ENCODE measurements at places on chromosomes 1 and 21.

GRCh38 chr1:235648954-235649367 is 623 bp downstream of the GNG4 start:
- DNase-seq: no peak

- no peak for DNase-seq
These were observed 101.0 kb downstream of the MRPL39 start for GRCh38 chr21:25506261-25506660.

DNA sequence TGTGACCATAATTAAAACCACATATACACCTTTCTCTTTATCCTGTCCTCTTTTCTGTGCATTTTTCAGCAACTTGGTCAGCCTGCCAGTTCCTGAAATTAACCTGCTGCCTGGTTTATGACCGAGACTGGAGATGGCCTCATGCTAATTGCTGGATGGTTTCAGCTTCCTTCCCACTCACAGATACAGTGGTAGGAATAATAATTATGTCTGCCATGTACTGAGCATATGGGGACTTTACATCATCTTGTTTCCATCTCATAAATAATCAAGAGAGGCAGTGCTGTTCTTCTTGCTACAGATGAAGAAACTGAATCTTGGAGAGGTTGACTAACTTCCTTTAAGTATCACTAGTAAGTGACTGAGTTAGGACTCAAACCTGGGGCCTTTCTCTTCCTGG is 148.2 kb downstream of the NOS1AP start:
- DNase-seq: no peak

GRCh38 chr1:41349361-41350054 is 11.7 kb upstream of the FOXO6 start:
- DNase-seq: peak; percentile 34

DNA sequence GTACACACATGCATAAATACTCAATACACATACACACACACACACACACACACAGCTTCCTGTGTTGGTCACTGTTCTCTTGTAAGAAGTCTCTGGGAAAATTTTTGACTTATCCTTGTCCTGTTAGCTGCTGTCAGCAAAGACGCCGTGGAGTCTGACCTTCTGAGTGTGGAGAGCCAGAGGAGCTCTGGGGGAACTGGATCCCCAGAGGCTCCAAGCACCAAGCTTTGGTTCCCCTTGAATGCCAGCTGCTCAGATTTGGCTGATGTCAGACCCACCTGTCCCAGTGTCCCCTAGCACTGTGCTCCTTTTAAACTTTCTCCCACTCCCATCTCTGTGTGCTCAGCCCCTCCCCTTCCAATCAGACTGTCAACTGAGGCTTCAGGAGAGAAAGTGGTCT is 319.1 kb downstream of the CAMTA1 start:
- DNase-seq: no peak

GRCh38 chr1:30363031-30363430 is 360.4 kb downstream of the MATN1 start:
- DNase-seq: no peak

DNA sequence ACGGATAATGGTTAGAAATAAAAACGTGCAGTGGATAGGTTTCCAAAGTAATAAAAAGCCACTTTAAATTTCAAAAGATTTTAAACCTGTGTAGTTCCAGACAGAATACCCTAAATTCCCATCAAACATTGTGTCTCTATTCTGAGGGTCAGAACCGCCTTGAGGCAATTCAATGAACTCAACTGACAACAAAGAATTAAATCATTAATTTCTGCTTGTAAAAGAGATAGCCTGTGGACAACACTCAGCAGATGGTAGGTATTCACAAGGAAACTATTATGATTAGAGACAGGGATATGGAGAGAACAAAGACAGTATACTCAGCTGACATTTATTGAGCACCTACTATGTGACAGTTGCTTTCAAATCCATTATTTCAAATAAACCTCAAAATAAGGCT is 35.1 kb upstream of the JUN start:
- no peak for DNase-seq

GRCh38 chr1:114040273-114041015 is 61.2 kb downstream of the OLFML3 start:
- no peak for DNase-seq

DNA sequence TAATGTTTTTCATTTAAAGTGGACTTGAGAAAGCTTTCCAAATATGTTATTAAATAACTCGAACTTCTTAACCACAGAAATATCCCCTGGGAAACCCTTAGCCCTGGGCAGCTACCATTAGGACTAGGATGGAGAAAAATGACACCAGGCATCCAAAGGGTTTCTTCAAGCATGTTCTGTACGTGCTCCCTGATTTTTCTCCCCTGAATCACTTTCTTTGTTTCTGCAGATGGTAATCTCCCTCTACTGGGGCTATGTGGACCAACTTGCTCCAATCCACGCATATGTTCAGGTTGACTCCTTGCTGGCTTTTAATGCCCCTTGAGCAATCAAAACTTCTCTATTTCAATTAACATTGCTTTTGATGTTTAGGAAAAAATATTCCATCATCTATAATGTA is 312.7 kb upstream of the C1orf87 start:
- no peak for DNase-seq

- DNase-seq: no peak
These were observed 489 bp downstream of the TNNI1 start for GRCh38 chr1:201421041-201421440.

DNA sequence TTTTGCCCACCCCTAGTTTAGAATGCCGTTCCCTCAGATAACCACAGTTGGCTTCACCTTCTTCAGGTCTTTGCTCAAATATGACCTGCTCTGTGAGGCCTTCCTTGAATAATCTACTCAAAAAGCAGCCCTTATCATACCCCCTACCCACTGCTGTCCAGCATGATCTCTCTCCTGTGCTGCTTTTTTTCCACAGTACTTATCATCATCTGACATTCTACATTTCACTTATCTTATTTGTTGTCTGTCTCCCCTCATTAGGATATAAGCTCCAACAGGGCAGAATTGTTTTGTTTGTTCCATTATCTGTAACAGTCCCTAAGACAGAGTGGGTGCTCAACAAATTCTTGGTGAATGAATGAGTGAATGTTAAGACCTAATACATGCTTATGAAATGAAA is 18.1 kb downstream of the USP24 start:
- DNase-seq: no peak

- no peak for DNase-seq
These were observed 14.2 kb upstream of the GNG12 start for GRCh38 chr1:67847466-67847865.

DNA sequence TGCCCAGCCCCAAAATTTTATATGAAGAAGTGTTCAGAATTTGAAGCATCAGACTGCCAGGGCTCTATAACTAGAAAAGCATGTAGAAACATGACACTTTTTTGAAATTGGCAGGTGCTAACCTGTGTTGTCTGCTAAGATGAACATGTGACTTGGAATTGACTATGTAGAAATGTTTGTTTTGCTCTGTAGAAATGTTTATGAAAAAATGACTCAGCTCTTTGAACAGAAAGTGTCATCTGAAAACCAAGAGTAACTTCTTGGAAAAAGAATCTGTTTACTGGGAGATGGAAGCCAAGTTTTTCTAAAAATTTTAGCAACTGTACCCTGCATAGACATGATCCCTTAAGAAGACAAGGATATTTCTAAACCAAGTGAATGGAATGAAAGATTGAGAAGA is 59.2 kb downstream of the LHX9 start:
- no peak for DNase-seq

DNA sequence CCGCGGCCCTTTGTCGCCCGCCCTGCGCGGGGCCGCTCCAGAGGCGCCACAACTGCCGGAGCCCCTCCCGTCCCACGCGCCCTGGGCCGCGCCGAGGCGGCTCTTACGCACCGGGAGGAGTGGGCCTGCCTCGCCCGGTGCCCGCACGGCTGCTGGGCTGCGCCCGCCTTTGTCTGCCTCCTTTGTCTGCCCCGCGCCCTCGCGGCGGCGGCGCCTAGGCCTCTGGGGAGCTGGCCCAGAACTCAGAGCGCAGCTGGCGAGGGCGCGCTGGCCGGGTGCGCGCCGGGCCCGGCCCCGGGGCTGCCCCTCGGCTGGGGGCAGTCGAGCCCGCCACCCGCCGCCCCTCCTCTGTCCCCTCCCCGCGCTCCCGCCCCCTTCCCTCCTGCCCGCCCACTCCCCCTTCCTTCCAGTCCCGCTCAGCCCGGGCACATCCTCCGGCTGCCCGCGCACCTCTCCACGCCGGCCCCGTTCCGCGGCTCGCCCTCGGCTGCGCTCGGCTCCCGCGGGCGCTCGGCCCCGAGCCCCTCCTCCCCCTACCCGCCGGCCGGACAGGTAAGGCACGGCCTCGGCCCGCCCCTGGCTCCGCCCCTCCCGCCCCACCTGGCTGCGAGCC is at the start of gene DRAXIN:
Gene DRAXIN, plus strand, starts transcription at position 409 of the 613 bp plus-strand sequence. CDS start 14,549 bp downstream, outside the sequence.
- DNase-seq: no peak

GRCh38 chr1:14371771-14372497 is 226.6 kb upstream of the KAZN start:
- no peak for DNase-seq

GRCh38 chr21:17003258-17003615 is 509.6 kb upstream of the CXADR start:
- DNase-seq: no peak

- DNase-seq: no peak
These were observed 44.9 kb upstream of the TNFSF18 start for GRCh38 chr1:173095632-173096031.

- DNase-seq: no peak
These were observed 37.1 kb upstream of the CD55 start for GRCh38 chr1:207284209-207284897.

- no peak for DNase-seq
These were observed 77.5 kb downstream of the DNTTIP2 start for GRCh38 chr1:93801471-93801870.

DNA sequence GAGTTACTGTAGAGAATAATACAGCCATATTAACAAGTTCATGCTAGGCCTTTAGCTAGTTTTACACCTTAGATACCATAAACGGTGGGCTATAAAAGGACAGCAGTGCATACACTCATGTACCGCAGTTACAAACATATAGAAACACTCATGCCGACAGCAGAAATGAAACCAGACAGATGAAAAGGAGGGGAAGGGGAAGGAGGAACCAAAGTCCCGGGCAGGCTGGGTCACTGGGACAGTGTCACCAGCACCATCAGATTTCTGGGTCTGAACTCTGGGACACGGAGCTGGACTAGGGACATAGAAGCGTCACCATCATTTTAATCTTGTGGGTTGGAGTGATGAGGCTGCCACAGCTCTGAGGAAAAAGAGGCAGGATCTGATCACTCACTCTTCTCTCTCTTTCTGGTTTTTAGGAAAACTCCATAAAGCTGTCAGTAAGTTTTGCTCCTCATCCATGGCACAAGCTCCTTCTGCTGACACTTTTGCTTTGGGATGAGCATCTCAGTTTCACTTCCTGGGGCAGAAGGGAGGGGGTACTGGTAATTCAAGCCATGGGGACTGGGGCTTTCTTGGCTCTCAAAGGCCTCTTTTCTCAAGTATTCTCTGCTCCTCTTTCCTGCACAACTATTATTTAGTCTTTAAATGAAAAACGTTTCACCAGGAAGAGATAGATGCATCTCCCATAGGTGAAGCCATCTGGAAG is 7.8 kb upstream of the ZNF691 start:
- DNase-seq: no peak

GRCh38 chr1:85316321-85316720 is 39.9 kb upstream of the BCL10 start:
- DNase-seq: no peak

GRCh38 chr1:64470665-64471217 is 812 bp downstream of the CACHD1 start:
- DNase-seq: no peak

DNA sequence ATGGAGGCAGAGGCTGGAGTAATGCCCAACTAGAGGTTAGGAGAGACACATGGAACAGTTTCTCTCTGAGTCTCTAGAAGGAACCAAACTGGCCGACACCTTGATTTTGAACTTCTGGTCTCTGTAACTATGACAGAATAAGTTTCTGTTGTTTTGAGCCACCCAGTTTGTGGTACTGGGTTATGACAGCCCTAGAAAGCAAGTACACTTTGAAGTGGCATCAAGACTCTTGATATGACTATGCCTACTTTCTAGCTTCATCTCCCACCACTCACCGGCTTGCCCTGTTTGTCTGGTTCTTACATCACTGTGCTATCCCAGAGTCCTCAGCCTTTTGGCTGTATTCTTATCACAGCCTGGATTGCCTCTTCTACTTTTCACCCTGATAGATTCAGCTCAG is 230.3 kb upstream of the USP24 start:
- DNase-seq: no peak

- no peak for DNase-seq
These were observed 127.2 kb upstream of the FGGY start for GRCh38 chr1:59169703-59170102.

DNA sequence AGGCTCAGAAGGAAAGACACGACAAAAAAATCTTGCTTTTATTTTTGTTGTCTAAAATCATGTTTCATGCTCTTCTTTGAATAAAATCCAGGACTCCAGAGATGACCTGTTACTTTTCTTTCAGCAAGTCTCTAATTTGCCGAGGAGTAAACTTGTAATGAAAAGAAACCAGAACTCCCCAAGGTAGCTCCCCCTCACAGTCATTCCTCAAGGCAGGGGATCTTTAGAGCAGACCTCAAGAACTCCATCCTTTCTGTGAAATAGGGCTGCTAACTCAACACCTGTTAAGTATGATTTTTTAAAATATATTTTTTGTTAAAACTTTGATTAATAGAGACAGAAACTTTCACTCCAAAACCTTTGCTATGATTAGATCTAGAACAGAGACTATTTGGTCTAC is 82.7 kb upstream of the ABCD3 start:
- DNase-seq: no peak

- DNase-seq: no peak
These were observed 16.8 kb downstream of the TRPM2 start for GRCh38 chr21:44370027-44370735.

DNA sequence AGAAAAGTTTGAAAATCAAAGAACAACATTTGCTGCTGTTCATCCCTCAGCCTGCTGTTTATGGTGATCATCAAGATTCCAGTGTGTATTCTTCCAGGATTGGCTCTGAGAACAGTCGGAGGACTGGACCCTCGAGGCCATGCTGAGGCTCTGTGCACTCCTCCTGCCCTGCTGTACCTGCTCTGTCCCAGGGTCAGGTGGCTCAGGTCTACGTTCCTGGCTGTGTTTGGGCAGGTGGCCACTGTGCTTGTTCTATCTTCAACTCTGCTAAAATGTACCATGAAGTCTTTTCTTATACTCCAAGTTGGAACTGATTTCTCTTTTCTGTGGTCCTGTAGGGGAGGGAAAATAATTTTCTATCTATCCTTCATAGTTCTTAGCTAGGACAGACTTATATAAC is 175.9 kb downstream of the RWDD3 start:
- DNase-seq: no peak

- no peak for DNase-seq
These were observed 9.5 kb upstream of the IRF6 start for GRCh38 chr1:209815490-209815889.

DNA sequence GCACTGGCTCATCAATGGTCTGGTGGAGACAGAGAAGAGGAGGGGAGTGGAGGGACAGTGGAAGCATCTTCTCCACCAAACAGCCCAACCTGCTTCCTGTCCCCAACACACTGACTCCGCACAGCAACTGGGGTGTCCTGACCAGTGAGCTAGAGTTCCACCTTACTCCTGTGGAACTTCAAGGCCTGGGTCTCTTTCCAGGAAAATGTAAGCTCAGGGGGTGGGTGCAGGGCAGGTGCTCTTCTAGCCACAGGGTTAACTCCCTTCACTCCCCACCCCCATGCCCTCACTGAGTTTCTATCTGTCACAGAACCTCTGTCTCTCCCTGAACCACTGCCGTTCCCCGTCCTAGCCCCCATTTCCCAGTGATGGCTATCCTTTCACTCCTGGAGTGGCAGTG is 876 bp downstream of the MOB3C start:
- DNase-seq: no peak

Data from chondrocyte (in vitro differentiated cells).